NCI-H2029 (cell line): ENCODE measurements at places on chromosomes 16 and 17.

- DNase-seq: no peak
Measured at GRCh38 chr16:87491522-87492290, 1.1 kb downstream of the ZCCHC14 start.

- no peak for DNase-seq
Measured at GRCh38 chr16:56855201-56855600, 9.8 kb upstream of the SLC12A3 start.

DNA sequence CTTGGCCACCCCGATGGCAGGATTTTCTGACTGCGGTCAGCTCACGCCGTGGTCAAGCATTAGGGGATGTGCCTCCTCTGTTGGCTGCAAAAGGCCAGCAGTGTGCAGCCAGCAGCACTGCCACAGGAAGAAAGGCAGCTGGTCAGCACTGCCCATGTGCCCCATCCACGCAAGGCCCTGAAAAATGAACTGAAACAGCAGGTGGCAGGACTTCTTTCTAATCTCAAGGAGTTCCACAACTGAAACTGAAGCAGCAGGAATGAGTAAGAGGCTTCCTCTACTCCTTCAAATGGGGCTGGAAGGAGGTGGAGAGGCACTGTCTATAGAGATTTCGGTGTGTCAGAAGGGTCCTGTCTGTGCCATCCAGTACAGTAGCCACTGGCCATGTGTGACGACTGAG, 3.2 kb downstream of the ZNF500 start:
- no peak for DNase-seq

GRCh38 chr16:67540756-67541155, 12.1 kb downstream of the RIPOR1 start:
- no peak for DNase-seq

DNA sequence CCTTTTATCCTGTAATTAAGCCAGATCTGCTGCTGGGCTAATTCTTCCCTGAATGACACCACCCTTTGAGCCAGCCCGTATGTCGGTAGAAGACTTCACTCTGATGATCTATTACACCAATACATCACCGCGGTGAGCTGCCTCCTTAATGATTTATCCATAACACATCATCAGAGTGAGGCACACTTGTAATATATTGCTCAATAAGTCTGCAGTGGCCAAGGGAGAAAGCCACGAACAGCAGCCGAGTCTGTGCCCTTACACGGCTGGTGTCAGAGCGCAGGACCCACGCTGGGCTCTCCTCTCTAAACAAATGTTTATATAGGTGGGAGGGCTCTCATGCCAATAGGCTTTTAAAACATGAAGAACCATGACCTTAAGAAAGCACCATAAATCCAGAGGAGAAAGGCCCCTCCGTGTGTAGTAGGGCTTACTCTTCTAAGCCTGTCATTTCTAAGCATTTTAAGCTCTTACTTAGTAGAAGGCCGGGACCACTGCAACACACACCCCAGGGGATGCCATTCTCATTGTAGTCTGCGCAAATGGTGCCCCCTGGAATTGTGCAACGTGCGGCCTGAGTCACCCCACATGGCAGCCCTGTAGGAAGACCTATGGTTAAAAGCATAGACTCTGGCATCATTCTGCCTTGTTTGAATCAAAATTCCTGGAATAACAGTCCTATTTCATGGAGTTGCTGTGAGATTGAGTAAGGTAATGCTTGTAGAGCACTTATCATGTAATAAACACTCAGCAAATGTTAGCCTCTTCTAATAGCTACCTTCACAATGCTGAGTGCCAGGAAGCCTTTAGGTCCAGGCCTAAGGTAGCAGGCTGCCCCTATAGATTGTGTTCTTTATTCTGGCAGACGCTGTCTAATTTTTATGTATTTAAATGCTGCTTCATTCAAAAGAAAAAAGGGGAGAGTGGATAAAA, 26.1 kb downstream of the MRPS23 start:
- no peak for DNase-seq

GRCh38 chr16:1309888-1310831, 724 bp downstream of the UBE2I start:
- DNase-seq: no peak

GRCh38 chr16:17083628-17084027, 387.1 kb downstream of the XYLT1 start:
- DNase-seq: peak; percentile 33

- peak; percentile 16 for DNase-seq
Measured at GRCh38 chr16:22977294-22977697, 163.3 kb downstream of the HS3ST2 start.

DNA sequence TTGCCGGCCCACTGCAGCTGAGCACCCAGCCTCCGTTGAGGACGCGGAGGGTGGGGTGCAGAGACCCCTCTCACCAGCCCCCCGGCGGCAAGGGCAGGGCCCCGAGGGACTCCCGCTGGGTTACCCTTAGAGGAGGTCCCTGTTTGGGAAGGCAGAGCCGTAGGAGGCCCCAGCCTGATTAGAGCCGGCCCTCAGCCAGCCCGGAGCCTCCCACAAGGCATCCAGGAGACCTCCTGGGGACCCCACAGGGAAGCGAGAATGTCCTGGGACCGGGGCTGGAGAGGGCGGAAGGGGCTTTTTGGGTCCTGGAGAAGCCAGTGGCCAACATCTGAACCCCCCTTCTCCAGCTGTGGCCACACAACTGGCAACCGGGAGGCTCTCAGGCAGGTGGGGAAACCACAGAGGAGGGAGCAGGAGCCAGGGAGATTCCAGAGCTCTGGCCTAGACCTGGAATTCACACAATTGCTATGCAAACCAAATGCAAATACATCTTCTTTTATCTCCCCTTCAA, 21.7 kb upstream of the SP6 start:
- no peak for DNase-seq

- DNase-seq: no peak
Measured at GRCh38 chr17:21390294-21390693, 14.1 kb downstream of the KCNJ12 start.

DNA sequence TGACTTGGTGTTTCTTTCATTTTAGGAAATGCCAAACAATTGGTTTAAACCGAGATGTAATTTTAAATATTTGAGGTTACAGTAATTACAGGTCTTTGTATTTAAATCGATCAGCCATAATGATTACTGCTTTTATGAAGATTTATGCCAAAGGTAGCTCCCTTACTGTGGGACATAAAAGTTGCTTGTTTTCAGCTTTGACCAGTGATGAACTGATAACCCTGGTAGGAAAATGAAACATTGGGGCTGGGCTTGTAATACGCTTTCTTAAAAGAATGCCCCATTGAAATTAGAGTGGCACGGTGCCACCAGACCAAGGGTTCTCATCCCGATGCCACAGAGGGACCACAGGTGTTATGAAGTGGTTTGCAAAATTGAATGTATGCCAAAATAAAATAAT, 7.3 kb downstream of the TNRC6A start:
- DNase-seq: peak; percentile 23

DNA sequence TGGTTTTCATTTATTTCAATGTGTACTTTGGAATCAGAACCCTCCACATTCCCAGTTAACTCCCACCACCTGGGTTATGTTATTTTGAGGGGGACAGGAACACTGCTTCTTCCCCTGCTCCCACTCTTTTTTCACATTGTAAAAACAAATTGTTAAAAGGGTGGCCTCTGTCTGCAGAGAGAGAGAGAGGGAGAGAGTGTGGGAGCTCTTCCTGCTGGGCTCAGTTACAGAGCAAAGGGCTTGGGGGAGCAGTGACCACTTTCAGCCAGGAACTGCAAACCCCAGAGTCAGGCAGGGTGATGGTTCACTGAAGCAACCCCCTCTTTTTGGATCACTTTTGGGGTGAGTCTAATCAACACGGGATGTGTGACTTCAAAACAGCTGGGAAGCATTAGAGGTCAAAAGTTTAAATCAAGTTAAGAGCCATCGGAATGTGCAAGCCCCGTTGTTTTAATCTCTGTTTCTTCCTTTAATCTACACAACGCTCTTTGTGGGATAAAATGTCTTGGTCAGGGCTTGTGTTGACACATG, 577.0 kb upstream of the CDH11 start:
- no peak for DNase-seq

DNA sequence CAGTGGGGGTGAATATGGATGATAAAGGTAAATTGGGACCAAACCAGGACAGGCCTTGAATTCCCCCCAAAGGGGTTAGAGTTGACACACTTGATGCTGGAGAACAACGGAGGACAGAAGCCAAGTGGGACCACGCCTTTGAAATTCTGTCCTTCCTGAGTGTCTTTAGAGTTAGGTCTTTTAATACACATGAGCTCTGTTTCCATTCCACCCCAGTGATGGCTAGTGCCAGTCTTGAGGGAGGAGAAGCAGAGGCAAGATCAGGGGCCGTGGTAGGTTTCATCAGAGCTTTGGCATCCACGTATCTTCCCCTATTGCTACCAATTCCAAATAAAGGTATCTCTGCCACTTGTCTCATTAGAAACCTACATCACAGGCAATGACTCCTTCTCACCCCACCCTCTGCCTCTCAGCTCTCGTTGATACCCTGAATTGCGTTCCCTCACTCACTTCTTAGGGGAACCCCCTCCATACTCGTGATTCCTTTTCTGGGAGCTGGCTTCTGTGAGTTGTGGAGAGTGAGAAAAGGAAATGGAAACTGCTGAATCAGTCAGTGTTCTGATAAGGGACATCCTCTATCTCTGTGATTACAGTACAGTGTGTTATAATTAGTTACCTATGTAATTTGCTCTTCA, 2.4 kb upstream of the CCL3L1 start:
- DNase-seq: no peak

- no peak for DNase-seq
Measured at GRCh38 chr17:9343516-9343915, 232.1 kb downstream of the STX8 start.

DNA sequence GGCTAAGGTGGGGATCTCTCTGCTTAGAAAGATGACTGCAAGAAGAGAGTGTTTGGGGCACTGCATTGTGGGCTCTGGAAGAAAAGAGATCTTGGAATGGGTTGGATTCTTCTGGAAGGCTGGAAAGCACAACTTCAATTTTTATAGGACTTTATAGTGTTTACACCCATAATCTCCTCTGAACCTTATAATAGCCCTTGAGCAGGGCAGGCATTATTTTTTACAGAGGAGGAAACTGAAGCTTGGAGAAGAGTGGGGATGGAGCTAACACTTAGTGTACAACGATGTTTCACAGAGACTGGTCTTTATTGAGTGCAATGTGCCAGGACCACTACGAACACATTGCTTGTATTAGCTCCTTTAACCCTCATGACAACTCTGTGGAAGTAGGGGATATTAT, 10.4 kb downstream of the TNS4 start:
- no peak for DNase-seq

DNA sequence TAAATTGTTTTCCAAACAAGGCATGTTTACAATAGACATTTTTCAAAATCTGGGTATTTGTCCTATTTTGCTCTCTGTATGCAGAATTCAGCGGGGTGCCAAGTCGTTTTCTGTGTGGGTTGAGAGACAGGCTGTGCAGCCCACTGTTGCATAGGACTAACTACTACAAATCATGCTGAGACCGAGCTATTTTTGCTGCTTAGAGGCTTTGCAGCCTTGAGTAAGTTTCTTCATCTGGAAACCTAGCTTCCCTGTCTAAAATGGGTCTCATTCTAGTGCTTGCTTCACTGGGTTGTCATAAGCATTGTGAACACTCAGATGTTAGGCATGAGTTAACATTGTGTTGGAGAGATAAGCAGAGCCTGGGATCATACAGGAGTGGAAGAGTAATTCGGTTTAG, 1.3 kb downstream of the PRPSAP2 start:
- no peak for DNase-seq
